ENCODE measurements at places on chromosomes 4 and X. TPM values are rescaled to one million over a fixed set of nuclear protein-coding genes. Genes with fewer than 3 reads are reported as not detected.

Gene CENPE
- 0.64 TPM for total RNA-seq

Gene PABPC1L2A
- total RNA-seq = not detected

Gene HTN1
- not detected for total RNA-seq

DNA sequence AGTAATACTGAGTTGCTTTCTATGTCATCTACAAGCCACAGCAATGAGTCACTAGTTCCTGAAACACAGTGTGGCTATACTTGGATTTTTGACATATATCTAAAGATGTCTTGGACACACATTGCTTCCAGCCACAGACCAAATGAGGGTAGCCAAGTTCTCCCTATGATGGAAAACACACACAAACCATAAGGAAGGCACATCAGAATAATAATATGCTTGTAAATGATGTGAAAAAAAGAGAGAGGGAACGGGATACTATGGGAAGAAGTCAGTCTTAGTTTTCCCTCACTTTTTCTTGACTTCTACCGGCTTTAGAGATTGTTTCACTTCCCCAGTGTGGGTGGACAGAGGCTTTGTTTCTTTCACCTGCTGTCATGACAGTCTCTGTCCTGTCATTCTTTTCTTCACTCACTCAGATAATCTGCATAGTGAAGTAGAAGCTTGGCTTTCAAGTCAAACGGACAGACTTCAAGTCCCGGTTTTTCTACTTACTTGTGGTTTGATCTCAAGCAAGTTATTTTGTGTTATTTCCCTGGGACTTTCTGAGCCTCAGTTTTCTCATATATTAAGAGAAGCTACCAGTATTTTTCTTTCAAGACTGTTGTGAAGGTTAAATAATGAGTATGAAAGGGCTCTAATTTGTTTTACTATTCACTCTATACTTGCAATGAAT is 34.7 kb downstream of the P2RY10 start:
- DNase-seq = no peak

DNA sequence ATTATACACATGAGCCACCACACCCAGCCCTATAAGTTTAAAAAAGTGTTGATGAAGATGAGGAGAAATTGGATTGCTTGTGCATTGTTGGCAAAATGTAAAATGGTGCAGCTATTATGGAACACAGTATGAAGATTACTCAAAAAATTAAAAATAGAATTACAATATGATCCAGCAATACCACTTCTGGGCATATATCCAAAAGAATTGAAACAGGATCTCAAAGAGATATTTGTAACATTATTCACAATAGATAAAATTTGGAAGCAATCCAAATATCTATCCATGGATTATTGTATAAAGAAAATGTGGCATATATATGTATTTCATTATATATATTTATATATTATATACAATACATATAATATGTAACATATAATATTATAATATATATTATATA is 515.6 kb upstream of the GNPDA2 start:
- no peak for DNase-seq

- no peak for DNase-seq
Measured at GRCh38 chr4:135429528-135429927, 1227.9 kb upstream of the PABPC4L start.
